ENCODE measurements at places on chromosomes 1 and 21. TPM values are rescaled to one million over a fixed set of nuclear protein-coding genes. Genes with fewer than 3 reads are reported as not detected.

- H3K36me3 ChIP-seq: peaks cover 64% of the 10 kb centered on the region
- no peak overlapping the region for H3K4me3 ChIP-seq
- no peak for DNase-seq
- no peak overlapping the region for H3K27ac ChIP-seq
- H3K27me3 ChIP-seq: no peaks in the 10 kb centered on the region
- H3K4me1 ChIP-seq: no peaks in the 10 kb centered on the region
These were observed 8.0 kb upstream of the CLDN19 start for GRCh38 chr1:42748021-42748420.

DNA sequence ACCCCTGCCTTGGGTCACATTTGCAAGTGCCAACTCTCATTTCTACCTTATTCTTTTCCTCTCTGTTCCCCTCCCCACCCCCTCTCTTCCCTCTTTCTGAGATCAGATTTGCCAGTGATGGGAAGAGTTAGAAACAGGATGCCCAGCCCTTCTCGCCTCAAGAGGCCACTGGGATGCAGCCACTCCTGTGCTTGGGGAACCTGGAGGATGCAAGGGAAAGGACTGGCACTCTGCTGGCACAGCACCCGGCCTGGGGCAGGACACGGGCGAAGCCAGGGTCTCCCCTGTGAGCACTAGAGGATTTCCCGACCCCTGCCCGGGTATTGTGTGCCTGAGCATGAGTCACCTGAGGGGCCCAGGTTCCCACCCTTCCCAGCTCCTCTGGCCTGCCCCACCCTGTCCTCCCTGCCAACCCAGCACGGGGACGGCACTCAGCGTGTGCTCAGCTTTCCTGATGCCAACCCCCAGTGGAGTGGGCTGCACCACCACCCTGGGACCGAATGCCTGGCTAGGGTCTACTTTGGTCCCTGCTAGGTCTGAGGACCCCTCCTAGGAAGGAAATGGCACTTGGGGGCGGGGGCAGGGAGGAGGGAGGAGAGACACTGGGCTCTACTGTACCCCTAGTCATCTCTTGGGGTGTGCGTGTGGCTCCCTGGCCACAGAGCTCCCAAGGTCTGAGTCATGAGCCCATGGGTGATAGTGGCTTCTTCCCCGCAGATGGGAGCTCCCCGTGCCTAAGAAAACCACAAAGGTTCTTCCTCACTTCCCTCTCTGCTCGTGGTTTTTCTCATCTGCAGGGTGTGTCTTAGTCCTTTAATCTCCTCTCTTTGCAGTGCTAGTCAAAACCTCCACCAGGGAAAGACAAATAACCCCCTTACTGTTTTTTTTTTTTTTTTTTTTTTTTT lies 12.4 kb downstream of the LMNA start:
- H3K36me3 ChIP-seq: peaks cover 19% of the 10 kb centered on the region
- peak overlapping the region; percentile 7 for H3K4me3 ChIP-seq
- peaks cover 88% of the 10 kb centered on the region for H3K4me1 ChIP-seq

DNA sequence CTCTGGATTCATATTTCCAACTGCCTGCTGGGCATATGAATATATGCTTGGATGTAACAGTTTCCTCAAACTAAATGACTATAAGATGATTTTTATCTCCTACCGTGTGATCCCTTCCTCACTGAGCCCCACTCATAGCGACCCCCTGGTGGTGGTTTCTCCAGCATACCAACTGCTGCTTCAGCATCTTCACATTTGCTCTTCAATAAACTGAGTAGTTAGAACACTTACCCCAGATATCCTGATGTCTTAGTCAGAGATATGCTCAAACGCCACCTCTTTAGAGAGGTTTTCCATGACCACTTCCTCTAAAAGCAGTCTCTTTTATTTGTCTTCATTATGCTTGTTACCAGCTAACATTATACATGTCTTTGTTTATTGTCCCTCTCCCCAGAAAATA lies 10.2 kb upstream of the HNRNPR start:
- H3K4me1 ChIP-seq: no peaks in the 10 kb centered on the region
- H3K36me3 ChIP-seq: no peaks in the 10 kb centered on the region
- DNase-seq: no peak
- H3K27me3 ChIP-seq: no peaks in the 10 kb centered on the region

- no peaks in the 10 kb centered on the region for H3K4me1 ChIP-seq
- H3K36me3 ChIP-seq: no peaks in the 10 kb centered on the region
- no peak for DNase-seq
- H3K27me3 ChIP-seq: no peaks in the 10 kb centered on the region
These were observed 375.9 kb upstream of the DUSP10 start for GRCh38 chr1:222117809-222118208.

GRCh38 chr1:194176212-194176611 lies 989.8 kb upstream of the B3GALT2 start:
- no peak overlapping the region for H3K4me3 ChIP-seq
- no peak overlapping the region for H3K27ac ChIP-seq
- H3K36me3 ChIP-seq: no peaks in the 10 kb centered on the region

DNA sequence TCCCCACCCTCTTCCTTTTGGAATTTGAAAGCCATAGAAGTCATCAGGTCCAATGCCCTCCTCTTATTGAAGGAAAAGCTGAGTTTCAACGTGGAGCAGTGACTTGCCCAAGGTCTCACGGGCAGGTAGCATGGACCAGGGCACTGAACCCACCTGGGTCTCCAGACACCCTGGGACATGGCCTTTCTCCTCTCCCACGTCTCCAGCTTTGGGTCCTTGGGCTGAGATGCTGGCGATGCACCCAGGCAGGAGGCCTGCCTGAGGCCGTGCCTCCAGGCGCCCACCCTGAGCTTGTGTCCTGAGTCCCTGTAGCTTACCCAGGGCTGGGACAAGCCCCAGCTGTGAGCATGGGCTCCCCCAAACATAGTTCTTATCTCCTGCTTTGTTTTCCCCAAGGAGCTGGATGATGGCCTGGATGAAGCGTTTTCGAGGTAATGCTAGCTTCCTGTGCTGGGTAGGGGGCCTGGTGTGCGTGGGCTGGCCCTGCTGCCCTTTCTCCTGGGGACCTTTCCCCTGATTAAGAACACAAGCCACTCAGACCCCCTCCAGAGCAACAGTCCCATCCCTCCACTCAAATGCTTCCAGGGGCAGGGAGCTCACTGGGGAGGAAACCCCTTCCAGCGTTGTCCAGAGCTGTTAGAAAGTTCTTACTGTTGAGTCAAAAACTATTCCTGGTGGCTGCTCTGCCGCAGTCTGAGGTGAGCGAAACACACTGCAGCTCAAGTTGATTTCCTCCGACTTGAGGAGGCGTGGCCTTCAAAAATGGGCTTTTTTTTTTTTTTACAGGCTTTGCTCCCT lies 21.6 kb downstream of the LDLRAP1 start:
- no peak overlapping the region for H3K4me3 ChIP-seq
- H3K27ac ChIP-seq: no peak overlapping the region
- H3K27me3 ChIP-seq: no peaks in the 10 kb centered on the region
- H3K36me3 ChIP-seq: peaks cover 42% of the 10 kb centered on the region

- H3K27ac ChIP-seq: no peak overlapping the region
- no peaks in the 10 kb centered on the region for H3K4me1 ChIP-seq
- no peak for DNase-seq
- no peaks in the 10 kb centered on the region for H3K36me3 ChIP-seq
- no peaks in the 10 kb centered on the region for H3K27me3 ChIP-seq
These were observed 6.5 kb upstream of the TNFSF4 start for GRCh38 chr1:173213665-173214064.

DNA sequence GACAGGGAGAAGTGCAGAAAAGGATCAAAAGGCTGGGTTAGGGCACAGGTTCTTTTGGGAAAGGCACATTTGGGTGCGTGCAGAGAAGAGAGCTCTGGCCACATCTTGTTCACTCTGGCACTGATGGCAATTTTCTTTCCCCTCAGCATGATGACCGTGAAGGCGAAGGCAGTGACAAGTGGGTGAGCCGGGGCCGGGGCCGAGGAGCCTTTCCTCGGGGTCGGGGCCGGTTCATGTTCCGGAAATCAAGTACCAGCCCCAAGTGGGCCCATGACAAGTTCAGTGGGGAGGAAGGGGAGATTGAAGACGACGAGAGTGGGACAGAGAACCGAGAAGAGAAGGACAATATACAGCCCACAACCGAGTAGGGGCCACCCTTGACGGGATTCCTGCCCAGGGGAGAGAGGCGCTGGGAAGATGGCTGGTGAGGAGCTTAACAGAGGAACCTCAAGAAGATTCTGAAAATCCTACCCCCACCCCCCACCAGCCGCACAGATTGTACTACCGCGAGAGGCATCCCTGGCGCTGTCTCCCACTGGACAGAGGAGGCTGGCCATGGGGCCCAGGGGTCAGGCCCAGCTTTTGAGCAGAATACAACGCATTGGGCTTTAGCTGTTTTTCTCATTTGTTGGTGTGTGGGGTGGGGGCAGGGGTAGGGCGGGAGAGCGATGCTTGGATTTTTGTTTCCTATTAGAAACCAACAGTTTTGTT lies 2.4 kb upstream of the SH3D21 start:
- H3K4me3 ChIP-seq: no peak overlapping the region
- no peak for DNase-seq
- peaks cover 60% of the 10 kb centered on the region for H3K4me1 ChIP-seq
- peaks cover 48% of the 10 kb centered on the region for H3K36me3 ChIP-seq

DNA sequence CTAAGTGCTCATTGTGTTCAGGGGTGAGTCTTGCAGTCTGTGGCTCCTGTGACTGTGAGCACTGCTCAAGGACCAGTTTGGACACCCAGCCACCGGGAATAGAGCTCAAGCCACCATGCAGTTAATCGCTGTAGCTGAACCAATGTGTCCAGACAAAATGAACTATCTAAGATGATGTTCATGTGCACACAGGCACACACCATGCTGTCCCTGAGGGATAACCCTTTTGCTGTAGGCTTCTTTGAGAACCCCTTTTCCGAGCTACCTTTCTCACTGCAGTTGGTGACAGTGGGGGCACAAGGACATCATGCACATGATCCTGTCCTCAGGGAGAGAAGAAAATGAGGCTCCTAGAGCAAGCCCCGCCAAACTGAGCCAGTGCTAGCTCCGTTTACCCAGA lies 50.6 kb upstream of the CTBS start:
- no peak overlapping the region for H3K4me3 ChIP-seq
- DNase-seq: no peak
- H3K36me3 ChIP-seq: no peaks in the 10 kb centered on the region

DNA sequence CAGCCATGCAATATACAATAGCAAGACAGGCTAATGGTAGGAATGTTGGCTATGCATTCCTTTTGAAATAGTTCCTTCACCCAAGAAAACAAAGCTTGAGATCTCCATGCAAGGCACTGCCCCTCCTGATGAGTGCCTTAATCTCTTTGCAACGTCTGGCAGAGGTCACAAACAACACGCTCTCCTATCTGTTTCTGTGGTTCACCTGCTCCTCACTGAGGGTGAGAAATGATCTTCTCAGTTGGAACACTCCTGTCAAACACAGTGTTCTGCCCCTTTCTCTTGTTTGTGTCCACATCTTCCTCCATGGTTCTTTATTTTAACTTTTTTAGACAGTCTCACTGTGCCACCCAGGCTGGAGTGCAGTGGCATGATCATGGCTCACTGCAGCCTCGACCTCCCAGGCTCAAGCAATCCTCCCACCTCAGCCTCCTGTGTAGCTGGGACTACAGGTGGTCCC lies 21.2 kb upstream of the XPR1 start:
- H3K27ac ChIP-seq: peak overlapping the region; percentile 58
- peaks cover 19% of the 10 kb centered on the region for H3K4me1 ChIP-seq
- no peaks in the 10 kb centered on the region for H3K36me3 ChIP-seq
- no peak overlapping the region for H3K4me3 ChIP-seq
- no peaks in the 10 kb centered on the region for H3K27me3 ChIP-seq
- no peak for DNase-seq

DNA sequence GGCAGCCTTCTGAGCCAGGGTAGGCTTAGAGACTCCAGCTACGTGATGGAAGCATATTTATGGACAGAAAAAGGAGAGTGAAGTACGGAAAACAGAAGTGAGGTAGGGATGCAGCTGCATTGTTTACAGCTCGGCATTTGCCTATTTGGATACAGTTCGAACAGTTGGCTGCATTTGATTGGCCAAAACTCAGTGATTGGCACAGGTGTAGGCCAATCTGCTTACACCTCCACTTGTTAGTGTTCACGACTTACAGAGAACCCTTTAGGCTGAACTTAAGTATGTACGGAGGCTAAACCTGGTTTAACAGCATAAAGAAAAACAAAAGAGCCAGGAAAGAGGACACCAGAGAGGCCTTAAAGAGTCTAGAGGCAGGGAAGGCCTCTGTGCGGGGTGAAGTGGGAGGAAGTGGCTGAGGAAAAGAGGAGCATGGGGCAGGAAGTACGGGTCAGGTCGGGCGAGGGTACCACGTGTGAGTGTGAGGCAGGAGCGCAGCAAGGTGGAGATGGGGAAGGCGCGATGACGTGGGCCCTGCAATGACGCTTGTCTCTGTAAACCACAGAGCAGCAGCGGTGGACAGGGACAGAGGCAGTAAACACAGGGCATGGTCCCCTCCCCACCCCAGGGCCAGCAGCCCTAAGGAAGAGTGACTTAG lies 32.0 kb downstream of the RSPH1 start:
- no peak for DNase-seq
- no peaks in the 10 kb centered on the region for H3K27me3 ChIP-seq
- H3K36me3 ChIP-seq: no peaks in the 10 kb centered on the region
- H3K4me3 ChIP-seq: peak overlapping the region; percentile 8
- no peaks in the 10 kb centered on the region for H3K4me1 ChIP-seq

DNA sequence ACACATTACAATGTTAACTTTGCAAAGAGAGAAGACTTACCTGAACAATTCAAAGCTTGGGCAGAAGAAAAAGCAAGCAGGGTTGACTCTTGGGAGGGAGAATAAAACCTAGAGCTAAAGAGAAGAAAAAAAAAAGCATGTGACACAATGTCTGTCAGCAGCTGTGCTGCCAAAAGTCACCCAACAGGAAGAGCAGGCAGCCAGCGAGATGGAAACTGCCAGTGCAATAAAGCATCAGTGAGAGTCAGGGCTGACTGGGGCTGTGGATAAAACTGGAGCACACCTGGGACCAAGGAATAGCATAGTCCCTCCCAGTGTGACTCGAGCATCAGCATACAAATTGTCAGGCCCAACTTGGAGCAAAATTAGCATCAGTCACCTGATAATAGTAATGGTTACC lies 65.0 kb upstream of the SLC22A15 start:
- DNase-seq: no peak
- no peak overlapping the region for H3K4me3 ChIP-seq
- H3K27me3 ChIP-seq: no peaks in the 10 kb centered on the region
- H3K36me3 ChIP-seq: no peaks in the 10 kb centered on the region

GRCh38 chr1:14726606-14727005 lies 128.1 kb downstream of the KAZN start:
- H3K27ac ChIP-seq: no peak overlapping the region
- no peak for DNase-seq
- H3K27me3 ChIP-seq: peaks cover 5% of the 10 kb centered on the region
- no peaks in the 10 kb centered on the region for H3K36me3 ChIP-seq
- no peaks in the 10 kb centered on the region for H3K4me1 ChIP-seq

DNA sequence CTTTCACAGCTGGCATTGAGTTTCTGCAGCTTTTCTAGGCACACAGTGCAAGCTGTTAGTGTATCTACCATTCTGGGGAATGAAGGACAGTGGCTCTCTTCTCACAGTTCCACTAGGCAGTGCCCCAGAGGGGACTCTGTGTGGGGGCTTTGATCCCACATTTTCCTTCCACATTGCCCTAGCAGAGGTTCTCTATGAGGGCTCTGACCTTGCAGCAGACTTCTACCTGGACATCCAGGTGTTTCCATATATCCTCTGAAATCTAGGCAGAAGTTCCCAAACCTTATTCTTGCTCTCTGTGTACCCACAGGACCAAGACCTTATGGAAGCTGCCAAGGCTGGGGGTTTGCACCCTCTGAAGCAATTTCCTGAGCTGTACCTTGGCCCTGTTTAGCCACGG lies 2.4 kb upstream of the IFI44 start:
- H3K4me3 ChIP-seq: no peak overlapping the region
- no peak overlapping the region for H3K27ac ChIP-seq
- H3K36me3 ChIP-seq: peaks cover 6% of the 10 kb centered on the region
- H3K27me3 ChIP-seq: no peaks in the 10 kb centered on the region
- DNase-seq: no peak
- H3K4me1 ChIP-seq: peaks cover 42% of the 10 kb centered on the region

Gene LDLRAD1
- total RNA-seq: 6.5 TPM

Gene MATN1
- 0.08 TPM for total RNA-seq

Gene FNDC5
- total RNA-seq: not detected

Gene UTP25
- 7.2 TPM for total RNA-seq

Data from left lung (tissue), 14 donors.